ENCODE measurements at places on chromosomes 16 and 17.

GRCh38 chr16:28003923-28004322 is 59.6 kb downstream of the GSG1L start:
- no peak for DNase-seq

- DNase-seq, result no peak
These were observed 134.5 kb downstream of the MRTFB start for GRCh38 chr16:14205666-14206065.

DNA sequence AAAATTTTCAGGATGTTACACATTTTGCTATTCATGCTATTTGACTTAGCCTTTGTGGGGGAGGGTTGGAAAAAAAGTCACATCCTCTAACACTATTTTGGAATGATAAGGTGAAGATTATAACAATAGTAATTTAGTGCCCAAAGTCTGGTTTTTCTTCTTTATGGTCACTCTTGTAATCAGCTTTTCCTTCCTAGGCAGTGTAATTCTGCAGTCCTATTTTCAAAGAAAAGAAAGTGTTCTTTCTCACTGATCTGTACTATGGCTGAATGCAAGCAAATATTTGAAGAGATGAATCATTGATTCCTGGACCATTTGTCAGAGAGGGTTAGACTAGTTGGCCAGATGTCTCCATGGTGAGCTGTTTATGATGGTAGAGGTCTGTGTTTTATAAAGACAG is 8.4 kb downstream of the RSPRY1 start:
- DNase-seq, result no peak

- peak; percentile 16 for DNase-seq
These were observed 138.9 kb upstream of the CES5A start for GRCh38 chr16:56013962-56014552.

All from stimulated activated CD4-positive, alpha-beta T cell treated with anti-CD3 and anti-CD28 coated beads, TNF-alpha, amount 100 ng/mL, for 24 hours (primary cell).